ENCODE measurements at places on chromosomes 3 and 15.

GRCh38 chr3:123353227-123353849 is 95.6 kb downstream of the ADCY5 start:
- DNase-seq = no peak

DNA sequence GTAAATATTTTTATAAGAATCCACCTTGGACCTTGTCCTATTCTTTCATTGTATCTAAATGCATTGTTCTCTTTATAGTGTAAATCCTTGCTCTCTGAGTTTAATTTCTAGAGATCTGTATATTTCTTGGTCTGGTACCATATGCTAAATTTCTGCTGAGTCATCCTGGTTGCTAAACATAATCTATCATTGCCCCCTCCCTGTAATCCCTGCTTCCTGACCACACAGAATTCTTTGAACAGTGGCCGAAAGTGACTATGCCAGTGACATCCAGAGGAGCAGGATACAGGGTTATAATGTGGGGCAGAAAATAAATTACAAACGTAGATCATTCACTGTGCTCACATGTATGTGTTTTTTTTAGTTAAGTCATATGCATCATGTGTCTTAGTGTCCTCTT is 143.1 kb downstream of the DIPK2A start:
- no peak for DNase-seq

DNA sequence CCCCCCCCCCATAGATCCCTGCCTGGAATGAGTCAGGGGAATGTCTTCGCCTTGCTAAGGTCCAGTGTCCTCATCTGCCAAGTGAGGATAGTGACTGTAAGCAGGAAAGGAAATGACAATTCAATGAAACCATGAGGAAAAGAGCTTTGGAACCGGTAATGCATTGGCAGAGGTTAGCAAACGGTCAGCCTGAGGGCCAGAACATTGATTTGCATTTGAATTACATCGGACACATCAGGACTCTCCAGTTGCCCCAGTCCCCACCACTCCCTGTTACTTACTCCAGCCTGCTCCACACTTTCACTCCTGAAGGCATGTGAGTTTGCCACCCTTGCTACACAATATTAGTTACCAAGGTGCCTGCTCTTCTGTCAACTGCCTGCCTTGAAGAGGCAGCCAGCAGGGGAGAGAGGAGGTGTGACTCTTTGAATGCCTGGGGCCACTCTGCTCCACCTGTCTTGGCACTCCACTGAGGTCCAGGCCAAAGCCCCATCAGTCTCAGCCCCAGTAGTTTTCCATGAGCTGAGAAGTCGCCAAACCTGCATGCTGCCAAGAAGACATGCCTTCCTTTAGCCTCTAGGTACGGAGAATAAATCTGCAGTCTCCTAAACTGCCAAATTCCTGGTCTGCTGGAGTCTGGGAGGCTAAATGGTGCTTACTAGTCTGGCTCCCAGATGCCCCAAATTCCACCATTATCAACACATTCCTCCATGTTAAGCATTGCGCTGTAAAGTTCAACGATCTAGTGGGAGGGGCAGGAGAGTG is 191.7 kb upstream of the TLE3 start:
- no peak for DNase-seq

DNA sequence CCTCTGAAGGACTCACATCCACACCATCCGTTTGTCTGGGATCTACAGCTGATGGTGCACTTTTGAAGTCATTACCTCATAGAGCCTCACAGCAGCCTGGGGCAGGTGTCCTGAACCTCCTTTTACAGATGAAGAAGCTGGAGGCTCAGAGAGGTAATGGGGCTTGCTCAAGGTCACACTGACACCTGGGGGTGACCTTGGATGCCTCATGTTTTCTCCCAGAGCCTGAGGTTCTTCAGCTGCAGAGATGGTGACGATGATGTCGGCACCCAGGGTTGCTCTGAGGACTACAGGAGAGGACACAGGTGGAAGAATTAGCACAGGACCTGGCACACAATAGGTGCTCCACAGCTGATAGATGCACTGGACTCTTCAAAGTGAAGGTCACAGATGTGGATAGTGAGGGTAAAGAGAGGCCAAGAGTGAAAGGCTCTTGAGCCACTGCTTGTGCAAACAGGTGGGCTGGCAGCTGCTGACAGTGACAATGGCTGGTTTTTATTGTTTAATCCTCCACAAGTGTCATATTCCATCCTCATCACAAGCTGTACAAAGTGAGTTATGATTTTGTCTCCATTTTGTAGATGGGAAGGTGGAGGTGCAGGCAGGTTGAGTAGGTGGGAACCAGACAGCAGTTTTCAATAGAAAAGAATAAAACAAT is 17.4 kb upstream of the ATP2B2 start:
- DNase-seq = no peak

- no peak for DNase-seq
Measured at GRCh38 chr3:99287876-99288275, 350.5 kb upstream of the COL8A1 start.

DNA sequence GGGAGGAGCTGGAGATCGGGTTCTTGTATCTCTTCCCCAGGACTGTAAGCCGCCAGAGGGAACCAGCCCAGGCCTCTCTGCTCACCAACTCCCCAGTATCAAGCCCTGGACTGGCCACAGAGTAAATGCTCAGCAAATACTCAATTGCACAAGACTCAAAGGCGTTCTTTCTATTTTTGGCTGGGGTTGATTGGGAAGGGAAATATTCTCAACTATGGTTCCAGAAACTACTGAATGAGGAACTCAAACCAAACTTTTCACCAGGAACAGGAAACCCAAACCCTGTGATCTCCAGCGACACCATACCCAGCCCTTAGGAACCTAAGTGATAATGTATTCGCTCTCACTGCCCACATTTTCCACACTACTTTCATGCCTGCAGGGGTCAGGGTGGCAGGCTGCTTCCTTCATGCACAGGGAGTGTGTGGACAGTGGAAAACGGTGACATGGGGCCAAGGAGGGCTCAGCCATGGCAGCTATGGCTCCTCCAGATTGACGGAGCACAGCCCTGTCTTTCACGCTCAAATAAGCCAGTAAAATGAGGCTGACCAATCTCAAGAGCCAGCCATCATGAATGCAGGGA is 124.7 kb upstream of the RAD18 start:
- no peak for DNase-seq
